ENCODE measurements at places on chromosomes 1 and 21. TPM values are rescaled to one million over a fixed set of nuclear protein-coding genes. Genes with fewer than 3 reads are reported as not detected.

Gene CFAP298
- total RNA-seq, result 36.8 TPM

Gene TCHH
- total RNA-seq, result not detected

Gene EPHB2
- not detected for total RNA-seq

DNA sequence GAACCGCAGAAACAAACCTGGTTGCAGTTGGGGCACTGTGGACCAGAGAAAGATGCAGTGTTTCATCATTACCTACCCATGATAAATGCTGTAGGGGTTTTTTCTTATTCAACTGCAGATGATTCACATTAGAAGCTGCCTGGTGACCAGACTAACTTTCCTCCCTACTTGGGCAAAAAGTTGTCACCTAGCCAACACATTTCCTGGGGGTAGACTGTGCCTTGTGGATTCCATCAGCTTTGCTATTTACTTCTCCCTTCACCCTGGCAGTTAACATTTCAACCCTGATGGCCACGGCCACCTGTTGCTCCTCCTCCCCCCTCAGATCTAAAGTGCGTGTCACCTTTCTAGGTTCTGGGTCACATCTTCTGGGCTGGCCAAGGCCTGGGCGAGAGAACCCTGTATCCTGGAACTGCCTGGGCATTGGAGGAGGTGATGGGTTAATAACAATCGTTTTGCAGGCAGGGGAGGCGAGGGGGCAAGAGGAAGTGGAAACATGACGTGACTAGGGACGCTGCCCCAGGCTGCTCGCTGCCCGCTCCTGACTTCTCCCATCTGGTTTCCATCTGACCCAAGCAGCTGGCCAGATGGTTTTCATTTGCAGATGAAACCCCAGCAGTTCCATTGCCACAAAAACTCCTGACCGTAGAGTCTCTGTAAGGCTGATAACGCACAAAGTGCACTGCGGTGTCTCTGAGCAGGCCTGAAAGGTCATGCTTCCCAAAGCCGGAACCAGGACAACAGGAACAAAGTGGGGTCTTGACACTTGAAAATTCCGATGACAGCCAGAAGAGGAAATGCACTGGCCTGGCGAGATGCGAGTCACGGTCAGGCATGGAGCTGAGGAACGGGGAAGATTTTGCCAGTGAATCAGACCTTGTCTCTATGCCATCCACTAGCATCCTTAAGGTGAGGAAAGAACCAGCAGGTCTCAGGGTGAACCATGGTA is 36.6 kb downstream of the CAPZB start:
- no peak for DNase-seq

- no peak for DNase-seq
Observed at GRCh38 chr21:23694390-23694789, 1912.9 kb downstream of the MRPL39 start.

DNA sequence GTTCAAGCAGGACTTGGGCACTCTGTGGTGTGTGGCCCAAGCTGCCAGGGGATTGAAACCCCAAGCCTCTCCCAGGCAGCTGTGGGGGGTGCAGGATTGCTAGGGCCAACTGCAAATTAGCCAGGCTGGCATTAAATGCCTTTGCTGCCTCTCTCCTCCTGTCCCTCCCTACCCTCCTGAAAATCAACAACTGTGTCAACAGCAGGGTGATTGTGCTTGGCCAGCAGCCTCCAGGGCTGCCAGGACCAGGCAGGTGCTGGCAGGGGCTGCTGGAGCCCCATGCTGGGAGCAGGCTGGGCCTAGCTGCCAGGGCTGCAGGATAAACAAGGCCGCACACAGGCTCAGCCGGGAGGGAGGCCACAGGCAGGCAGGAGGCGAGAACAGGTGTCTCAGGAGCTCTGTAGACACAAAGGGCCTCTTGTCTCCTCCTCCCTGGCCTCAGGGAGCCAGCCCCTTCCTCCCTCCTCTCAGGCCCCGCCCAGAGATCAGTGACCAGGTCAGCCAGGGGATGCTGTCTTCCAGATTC is 11.4 kb downstream of the SOX13 start:
- no peak for DNase-seq

Gene MYOC
- total RNA-seq, result not detected

DNA sequence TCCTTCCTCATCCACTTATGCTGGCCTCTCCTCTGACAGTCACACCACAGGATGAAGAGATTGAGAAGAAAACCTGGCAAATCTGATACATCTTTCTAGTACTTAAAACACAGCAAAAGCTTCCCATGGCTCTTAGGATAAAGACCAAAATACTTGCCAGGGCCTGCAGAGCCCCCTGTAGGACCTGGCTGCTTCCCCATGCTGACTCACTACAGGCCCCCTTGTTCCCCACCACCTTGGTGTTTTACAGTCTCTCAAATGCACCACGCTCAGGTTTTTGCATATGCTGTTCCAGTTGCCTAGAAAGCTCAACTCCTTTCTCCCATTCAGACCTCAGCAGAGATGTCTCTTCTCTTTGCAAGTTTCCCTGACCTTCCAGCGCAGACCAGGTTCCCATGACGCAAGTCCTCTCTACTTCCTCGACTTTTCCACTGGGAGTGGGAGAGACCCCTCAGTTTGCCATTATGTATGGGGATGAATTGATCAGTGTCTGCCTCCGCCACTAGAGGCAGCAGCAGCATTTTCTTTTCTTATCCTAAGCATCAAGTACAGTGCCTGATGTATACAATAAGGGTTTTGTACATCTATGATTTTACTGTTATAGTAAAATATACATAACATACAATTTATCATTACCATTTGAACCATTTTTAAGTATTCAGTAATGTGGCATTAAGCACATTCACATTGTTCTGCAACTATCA is 113.8 kb upstream of the C8B start:
- DNase-seq, result no peak

GRCh38 chr1:51482881-51483280 is 36.2 kb downstream of the EPS15 start:
- no peak for DNase-seq

GRCh38 chr21:42850866-42851391 is 28.4 kb downstream of the WDR4 start:
- no peak for DNase-seq

GRCh38 chr1:118442214-118442613 is 257.2 kb upstream of the SPAG17 start:
- DNase-seq, result no peak

DNA sequence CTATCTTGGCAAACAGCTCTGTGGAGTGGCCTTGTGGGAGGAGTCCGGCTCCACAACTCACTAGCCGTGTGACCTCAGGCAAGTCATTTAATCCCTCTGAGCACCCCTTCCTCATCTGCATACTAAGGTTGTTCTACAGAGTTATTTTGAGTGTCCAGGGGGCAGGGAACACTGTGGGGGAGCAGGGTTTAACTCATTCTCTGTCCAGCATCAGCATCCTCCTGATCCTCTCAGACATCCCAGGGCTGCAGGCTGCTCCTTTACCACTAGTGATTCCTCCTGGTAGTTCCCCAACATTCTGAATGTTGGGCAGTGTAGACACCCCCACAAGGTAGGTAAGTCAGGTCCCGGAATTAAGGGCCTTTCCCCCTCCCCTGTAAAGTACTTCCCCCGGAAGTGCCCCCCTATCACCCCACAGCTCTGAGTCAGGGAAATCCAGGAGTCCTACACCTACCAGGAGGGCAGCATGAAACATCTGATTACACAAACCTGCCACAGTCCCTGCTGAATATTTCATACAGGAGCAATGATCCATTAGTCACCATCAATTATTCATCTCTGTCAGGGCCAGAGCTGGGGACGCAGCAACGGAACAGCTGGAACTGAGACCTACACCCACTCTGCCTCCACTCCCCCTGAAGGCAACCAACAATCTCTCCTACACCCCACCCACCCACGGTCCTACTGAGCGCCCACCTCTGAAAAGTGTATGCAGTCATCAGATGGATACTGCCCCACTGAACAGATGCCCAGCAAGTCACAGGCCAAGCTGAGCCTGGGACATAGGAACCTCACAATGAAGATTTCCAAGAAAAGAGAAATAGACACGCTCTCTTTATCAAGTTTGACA is 20.5 kb downstream of the SYT2 start:
- DNase-seq, result no peak

DNA sequence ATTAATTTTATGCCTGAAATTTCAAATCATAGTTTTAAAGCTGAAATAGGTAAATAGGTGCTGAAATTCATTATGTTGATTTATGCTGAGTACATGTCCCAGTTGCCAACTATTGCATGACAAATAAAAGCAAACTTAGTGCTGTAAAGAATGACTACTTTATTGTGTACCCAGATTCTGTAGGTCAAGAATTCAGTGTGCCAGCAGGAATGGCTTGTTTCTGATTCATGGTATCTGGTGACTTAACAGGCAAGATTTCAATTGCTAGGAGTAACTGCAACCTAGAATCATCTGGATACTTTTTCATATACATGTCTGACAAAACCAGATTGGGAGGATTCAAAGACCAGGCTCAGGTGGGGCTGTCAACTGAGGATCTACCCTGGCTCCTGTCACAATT is 678.4 kb upstream of the ADAMTS5 start:
- no peak for DNase-seq

Gene GJB3
- total RNA-seq, result not detected
